ENCODE measurements at places on chromosomes 6 and 20.

- no peak for DNase-seq
Observed at GRCh38 chr6:52201046-52201445, 14.9 kb downstream of the IL17A start.

DNA sequence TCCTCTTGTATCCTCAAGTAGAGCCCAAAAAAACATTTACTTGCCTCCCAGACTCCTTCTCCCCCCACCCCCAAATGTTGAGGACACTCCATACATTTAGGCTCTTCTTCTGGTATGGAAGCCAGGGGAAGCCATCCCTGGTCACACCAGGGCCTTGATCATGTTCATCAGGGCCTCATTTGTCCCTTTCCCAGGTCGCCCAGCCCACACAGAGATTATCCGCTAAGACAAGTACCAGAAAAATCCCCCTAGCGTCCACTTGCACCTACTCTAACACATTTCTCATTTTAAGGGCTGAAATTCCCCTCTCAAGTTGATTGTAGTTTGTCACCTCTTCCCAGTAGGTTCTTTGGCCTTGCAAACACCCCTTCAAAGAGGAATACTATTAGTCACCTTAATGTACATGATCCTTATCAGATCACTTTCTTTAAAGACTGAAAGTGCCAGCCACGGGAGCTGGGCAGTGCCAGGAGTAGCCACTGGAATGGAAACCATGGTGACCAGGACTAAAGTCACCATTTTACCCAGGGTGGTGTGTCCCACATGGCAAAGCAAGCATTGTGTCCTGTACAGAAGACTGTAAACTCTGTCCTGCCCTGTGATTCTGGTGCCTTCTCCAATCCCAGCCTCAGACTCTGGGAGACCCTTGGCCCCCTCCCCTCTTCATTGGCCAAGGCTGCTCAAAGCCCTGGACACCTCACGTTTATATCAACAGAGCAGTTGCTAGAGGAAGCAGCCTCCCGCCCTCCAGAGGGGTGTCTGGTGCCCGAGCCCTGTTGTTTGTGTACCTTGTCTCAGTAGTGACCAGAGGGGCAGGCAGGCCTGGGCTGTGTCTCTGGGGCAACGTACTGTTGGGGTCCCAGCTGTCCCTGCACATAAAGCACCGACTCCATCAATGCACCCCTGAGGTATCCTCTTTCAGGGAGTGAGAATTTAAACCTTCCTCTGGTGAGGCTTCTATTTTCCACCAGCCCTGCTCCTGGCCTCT, 5.0 kb upstream of the APOBEC2 start:
- no peak for DNase-seq

GRCh38 chr6:50966986-50967385, 148.3 kb downstream of the TFAP2B start:
- DNase-seq, result no peak

- no peak for DNase-seq
Observed at GRCh38 chr20:4864311-4864752, 137.0 kb downstream of the SLC23A2 start.

DNA sequence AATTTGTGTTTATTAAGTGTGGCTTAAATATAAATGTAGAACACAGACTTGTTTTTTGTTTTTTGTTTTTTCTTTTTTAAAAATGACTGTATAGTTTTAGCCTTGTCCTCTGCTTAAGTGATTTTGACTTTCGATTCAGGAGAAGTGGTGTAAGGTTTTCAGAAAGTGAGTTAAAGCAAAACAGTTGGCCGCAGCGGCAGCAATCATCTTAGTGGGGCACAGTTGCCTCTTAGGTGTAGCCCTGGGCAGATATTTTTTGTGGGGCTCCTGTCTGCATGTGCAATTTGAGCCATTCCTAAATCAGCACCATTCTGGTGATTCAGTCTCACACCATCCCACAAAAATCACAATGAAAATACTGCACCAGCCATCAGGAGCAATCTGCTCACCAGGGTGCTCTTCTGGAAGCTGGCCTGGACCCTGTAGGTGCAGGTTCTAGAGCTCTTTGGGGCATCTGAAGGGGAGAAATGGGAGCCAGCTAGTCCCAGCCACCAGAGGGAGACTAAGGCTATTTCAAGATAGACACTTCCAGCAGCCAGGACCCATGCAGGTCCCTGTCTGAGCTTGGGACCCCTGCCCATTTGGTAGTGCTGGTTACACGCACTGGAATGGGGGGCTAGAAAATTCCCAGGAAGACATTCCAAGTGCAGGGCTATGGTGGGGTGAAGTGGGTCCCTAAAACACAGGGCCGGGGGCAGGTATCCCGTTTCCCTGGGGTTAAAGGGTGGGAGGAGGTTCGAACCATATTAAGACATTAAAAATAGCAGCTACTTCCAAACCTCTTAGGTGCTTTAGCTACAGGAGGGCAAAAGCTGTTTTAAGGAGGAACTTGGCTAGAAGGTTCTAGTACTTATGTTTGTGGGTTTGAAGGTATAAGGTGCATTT, 156.6 kb downstream of the NFATC2 start:
- DNase-seq, result no peak
